HEK293T (cell line): ENCODE measurements at places on chromosomes 6 and 20.

GRCh38 chr6:148497717-148498116 is 155.1 kb downstream of the SASH1 start:
- DNase-seq, result no peak

DNA sequence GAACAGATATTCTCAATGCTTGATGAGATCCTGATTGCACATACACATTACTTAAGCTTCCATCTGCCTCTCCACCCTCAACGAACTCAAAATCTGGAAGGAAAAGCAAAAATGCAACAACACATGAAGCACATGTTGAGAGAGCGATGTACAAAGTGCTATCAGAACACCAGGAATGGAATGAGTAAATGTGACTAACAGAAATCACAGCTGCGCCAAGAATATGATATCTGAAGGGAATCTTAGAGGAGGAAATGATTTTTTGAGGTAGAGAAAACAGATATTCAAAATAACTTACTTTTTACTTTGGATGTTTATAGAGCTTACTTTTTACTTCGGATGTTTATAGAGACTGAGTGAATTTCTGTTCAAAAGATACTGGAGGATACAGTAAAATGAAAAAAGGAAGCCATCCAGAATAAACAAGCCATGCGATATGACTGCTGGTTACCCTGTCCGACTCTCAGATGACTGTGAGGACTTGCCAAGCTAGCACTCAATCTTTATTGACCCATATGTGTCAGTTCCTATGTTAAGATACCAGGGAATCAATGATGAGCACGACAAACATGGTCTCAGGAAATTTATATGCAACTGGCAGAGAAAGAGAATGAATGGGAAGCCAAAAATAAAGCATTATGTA is 102.0 kb downstream of the SMLR1 start:
- no peak for DNase-seq

DNA sequence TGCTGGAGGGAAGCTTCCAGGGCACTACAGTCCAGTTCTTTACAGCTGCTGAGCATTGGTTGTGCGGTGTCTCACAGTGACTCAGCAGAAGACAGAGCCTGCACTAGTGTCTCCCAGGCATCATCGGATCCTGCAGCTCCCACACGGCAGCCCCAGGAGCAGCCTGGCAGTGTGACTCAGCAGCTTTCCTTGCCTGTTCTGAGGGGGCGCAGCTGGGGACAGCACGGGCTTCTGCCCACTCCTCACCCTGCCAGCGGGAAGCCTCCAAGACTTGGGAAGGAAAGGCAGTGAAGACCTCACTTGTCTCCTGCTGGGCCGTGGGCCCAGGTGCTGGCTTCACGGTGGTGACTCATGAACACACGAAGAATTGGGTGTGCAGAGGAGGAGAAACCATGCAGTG is 165.4 kb downstream of the SYNDIG1 start:
- peak; percentile 14 for DNase-seq

GRCh38 chr20:59949911-59950310 is 8.3 kb upstream of the CDH26 start:
- DNase-seq, result no peak

- no peak for DNase-seq
Observed at GRCh38 chr6:52672412-52673025, 1.6 kb downstream of the TMEM14A start.
